K562 (cell line): ENCODE measurements at places on chromosomes 5 and 9. TPM values are rescaled to one million over a fixed set of nuclear protein-coding genes. Genes with fewer than 3 reads are reported as not detected.

Gene MTAP
- 0.07 and 0.31 TPM in 2 replicates for total RNA-seq

Gene PCDHA1
- not detected in 2 replicates for total RNA-seq

Gene PRLR
- total RNA-seq: 0.02 and 0.25 TPM in 2 replicates

Gene ITK
- total RNA-seq: 0.75 and 0.81 TPM in 2 replicates

Gene ANKRD20A1
- 1.2 and 1.8 TPM in 2 replicates for total RNA-seq

Gene ADAMTSL1
- total RNA-seq: not detected in 2 replicates

DNA sequence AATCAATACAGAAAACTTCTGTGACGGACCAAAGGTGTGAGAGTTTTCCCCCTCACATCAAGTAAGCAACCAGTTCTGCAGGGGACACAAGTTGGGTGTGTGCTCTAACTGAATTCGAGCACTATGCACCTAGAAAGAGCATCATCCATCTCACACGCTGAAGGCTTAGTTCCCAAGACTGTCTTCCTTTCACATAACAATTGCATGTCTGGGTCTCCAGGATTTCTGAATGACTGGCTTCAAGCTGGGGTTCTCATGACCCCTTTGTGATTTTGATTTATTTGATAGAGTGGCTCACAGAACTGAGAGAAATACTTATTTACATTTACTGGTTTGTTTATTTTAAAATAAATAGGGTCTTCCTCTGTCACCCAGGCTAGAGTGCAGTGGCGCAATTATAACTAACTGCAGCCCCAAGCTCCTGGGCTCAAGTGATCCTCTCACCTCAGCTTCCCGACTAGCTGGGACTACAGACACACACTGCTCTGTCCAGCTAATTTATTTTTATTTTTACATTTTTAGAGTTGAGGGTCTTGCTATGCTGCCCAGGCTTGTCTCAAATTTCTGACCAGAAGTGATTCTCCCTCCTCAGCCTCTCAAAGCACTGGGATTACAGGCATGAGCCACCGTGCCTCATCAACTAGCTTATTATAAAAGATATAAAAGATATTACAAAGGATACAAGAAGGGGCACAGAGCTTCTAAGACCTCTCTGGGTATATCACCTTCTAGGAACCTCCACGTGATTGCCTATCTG, 316.7 kb upstream of the CDH12 start:
- no peak for DNase-seq

GRCh38 chr9:78490231-78490630, 193.3 kb downstream of the PSAT1 start:
- no peak for DNase-seq

GRCh38 chr5:115414406-115415142, 118.1 kb upstream of the CCDC112 start:
- DNase-seq: no peak

DNA sequence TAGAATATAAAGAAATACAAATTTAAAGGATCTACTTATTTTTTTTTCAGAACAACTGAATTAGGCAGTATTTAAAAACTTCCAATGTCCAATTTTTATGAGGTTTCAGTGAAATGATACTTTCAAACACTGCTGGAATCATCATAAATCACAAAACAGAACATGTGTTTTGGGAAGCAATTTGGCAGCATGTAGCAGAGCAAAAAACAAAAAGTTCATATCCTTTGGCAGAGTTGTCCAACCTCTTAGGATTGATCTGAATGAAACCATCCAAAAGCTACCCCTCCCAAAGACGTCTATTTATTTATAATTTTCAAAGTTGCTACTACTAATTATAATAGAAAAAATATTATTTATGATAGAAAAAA, 192.4 kb upstream of the PUM3 start:
- DNase-seq: no peak

- no peak for DNase-seq
Observed at GRCh38 chr5:180643191-180643851, 6.1 kb downstream of the FLT4 start.

DNA sequence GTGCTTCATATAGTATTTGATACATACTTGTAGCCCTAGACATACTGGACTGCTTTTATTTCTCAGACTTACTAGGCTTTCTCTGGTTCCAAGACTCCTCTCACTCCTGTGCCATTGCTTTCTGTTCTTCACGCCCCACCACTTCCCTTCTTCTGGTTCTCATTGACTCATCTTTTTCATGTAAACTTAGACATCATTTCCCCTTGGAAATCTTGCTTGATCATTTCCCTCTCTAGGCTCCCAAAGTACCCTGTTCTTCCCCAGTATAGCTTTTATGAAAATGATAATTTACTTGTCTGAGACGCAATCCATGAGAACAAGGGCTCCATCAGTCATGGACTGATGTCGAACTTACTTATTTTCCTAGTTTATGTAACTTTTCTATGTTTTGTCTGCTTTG, 83.5 kb downstream of the TLR4 start:
- no peak for DNase-seq

- DNase-seq: no peak
Observed at GRCh38 chr5:38384396-38384795, 126.0 kb downstream of the EGFLAM start.

GRCh38 chr5:150473673-150474358, 24.3 kb upstream of the RPS14 start:
- DNase-seq: no peak

DNA sequence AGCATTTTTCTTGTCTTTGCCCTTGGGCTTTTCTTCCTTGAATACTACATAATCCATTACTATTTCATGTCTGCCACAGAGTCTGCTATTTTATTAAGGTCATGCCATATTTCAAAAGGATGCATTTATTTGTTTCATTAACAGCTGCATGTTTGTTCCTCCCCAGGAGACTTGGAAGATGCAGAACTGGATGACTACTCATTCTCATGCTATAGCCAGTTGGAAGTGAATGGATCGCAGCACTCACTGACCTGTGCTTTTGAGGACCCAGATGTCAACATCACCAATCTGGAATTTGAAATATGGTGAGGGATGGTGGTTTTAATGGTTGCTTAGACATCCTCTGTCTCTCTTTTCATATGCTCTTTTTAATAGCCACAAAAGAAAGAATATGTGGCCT, 4.0 kb downstream of the IL7R start:
- DNase-seq: no peak

GRCh38 chr5:41793141-41793770, 77.0 kb downstream of the OXCT1 start:
- no peak for DNase-seq

DNA sequence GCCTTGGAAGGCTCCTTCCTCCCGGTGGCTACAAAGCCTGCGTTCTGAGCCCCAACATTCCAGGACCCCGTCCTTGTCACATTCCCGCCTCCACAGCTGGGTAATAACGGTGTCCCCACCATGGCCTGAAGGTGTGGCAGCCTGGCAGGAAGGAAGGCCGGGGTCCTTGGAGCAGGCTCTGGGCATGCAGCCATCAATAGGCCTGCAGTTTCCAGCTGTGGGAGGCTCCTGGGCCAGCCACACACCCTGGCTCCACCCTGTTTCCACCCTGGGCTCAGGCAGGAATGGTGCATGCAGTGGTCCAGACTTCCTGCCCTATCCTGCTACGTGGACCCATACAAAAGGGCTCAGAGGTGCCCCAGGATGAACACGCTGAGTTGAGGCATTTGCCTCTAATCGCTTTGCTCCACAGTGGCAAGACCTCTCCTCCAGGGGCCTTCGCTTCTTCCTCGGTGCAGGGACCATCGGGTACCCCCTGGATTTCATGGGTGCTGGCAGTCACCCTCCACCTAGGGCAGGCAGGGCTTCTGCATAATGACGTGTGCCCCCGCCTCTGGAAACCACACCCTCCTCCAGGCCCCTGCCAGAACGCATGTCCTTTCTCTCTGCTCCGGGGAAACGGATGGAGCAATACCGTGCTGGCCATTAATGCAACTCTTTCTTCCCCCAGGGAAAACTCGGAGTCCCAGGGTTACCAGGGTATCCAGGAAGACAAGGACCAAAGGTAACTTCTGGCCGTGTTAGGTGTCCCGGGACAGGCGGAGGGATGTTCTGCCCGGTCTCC, 95.1 kb upstream of the FCN2 start:
- DNase-seq: no peak

GRCh38 chr9:99021512-99021911, 77.8 kb downstream of the COL15A1 start:
- no peak for DNase-seq

DNA sequence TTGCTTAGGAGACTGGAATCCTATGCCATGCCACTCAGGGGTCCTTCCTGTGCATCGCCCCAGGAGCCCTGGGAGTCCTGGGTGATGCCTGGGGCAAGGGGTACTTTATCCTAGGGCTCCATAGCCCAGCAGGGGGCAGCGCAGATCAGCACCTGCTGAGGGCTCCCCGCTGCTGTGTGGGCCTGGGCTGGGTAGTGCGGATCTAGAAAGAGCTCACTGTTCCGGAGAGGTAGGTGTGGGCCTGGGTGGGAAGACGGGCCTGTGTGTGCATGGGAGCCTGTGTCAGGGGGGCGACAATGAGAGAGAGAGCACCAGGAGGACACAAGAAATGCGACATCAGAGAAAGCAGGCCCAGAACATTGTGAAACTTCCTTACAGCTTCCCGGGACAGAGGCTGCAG, 11.4 kb upstream of the DAB2IP start:
- DNase-seq: peak; percentile 69

GRCh38 chr5:144292029-144292428, 121.4 kb downstream of the KCTD16 start:
- DNase-seq: no peak

DNA sequence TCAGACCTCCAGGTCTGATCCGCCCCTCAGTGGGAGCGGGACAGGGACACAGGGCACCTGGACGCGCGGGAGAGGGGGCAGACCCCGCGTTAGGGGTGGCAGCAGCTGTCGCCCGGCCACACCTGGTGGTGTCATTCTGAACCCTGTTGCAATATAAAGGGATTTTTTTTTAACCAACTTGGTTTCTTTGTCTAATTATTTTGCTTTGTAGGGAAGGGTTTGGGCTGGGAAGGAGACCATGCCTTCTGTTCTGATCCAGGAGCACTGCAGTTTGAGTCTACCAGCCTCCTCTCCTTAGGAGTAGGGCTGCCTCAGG, 10.9 kb upstream of the ASS1 start:
- no peak for DNase-seq

GRCh38 chr5:80804332-80804731, 149.5 kb upstream of the DHFR start:
- no peak for DNase-seq

GRCh38 chr9:35350827-35351549, 138.9 kb upstream of the RUSC2 start:
- no peak for DNase-seq

DNA sequence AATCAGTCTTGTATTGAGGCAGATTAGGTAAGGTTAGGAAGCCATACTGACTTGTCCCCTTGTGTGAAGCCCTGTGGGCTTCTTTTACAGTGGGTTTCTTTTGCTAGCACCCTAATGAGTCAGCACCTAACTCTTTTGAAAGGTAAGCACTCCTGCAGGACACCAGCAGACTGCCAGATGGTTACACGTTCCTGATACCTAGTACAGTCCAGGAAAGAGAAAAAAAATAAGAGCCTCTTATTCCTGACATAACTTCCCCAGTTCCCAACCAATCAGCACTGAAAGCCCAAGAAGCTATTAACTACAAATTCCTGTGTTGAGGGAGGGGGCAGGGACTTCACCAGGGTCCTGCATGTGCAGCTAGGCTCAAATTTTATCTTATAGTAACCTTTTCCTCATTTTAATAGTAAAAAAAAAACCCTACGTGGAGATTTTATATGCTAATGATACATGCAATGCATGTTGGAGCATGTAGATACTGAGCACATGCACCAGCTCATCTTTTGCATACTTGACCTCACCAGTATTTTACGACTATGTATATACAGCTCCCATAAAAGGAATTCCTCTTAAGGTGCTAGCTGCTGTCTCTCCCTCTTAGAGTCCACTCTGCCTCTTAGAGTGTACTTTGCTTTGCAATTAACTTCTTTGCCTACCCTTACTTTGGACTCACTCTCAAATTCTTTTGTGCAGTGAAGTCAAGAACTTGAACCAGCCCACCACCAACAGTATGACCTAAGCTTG, 84.7 kb upstream of the RORB start:
- no peak for DNase-seq

GRCh38 chr9:6428940-6429889, 16.2 kb downstream of the UHRF2 start:
- no peak for DNase-seq

GRCh38 chr9:6805532-6805931, 47.8 kb downstream of the KDM4C start:
- no peak for DNase-seq
